Skeletal muscle cell (primary cell): ENCODE measurements at places on chromosomes 7 and 10.

GRCh38 chr10:963655-964054 is 24.6 kb upstream of the GTPBP4 start:
- no peak for DNase-seq

- no peak for DNase-seq
Measured at GRCh38 chr10:125281091-125281490, 120.7 kb upstream of the CTBP2 start.

DNA sequence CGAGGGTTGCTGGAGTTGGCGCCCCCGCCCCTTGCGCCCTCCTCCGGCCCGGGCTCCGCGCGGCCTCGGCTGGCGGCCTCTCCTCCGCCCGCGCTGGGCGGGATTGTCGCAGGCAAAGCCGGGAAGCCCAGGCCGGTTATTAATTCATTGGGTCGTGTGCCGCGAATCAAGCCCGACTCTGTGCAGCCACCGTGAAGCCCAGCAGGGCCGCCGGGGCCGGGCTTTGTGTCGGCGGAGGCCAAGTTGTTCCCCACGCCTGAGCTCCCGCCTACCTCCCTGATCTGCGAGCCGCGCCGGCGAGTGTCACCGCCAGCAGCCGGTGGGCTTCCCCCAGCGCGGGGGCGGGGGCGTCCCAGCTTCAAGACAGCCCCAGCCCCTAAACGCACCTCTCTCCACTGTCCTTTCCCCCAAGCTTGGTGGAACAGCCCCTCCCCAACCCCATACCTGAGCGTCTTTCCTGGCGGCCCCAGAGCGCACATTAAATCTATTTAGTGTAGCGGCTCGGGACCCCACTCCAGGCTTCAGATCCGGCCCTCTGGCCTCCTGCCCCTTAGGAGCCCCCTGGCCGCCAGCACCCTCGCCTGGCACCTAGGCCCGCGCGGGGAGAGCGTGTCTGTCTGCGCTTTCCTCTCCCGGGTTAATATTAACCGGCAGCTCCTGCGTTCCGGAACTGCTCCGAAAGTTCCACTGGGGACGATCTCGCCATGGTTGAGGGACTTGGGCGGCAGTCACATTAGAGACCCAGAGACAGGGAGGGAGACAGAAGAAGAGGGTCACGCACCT is 3.5 kb downstream of the SHH start:
- DNase-seq, result no peak

- peak; percentile 39 for DNase-seq
Measured at GRCh38 chr7:121519548-121520521, 123.7 kb upstream of the FAM3C start.

GRCh38 chr7:45224832-45225231 is 67.2 kb downstream of the RAMP3 start:
- no peak for DNase-seq

GRCh38 chr10:3500408-3500856 is 284.6 kb downstream of the KLF6 start:
- DNase-seq, result peak; percentile 58

DNA sequence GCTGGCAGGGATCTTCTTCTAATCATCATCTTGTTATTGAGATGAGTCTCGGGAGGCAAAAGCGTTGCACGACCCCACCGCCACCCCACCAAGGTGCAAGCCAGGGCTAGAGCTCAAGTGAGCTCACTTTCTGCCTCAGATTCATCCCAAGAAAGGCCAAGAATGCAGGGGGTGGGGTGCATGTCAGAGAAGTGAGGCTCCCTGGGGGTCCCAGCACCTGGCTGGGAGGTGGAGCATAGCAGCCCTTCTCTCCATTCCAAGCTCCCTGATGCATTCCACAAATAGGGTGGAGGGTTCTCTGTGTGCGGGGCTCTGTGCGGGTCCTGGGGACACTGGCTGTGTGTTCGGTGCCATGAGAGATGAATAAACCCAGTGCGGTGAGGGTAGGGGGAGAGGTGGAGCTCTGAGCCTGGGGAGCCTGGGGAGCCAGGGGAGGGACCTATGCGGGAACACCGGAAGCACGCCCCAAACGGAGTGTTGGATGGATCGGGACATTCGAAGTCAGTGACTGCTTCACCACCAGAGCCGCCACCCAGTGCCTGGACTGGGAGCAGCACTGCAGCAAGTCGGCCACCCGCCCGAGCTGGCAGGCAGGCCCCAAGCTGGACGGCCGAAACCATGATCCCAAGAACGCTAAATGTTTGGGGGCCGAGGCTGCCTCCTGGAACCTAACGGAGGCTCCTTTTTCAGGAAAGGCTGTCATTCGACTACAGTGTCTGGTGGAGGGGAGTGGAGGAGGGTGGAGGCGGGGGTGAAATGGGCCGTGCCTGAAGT is 17.9 kb upstream of the HMX3 start:
- DNase-seq, result no peak

- peak; percentile 82 for DNase-seq
Measured at GRCh38 chr10:63376560-63377304, 89.0 kb downstream of the JMJD1C start.

GRCh38 chr7:112366886-112367285 is 83.4 kb upstream of the IFRD1 start:
- no peak for DNase-seq

GRCh38 chr7:6546498-6547251 is 4.6 kb downstream of the GRID2IP start:
- DNase-seq, result no peak
